ENCODE measurements at places on chromosomes 3 and 15. TPM values are rescaled to one million over a fixed set of nuclear protein-coding genes. Genes with fewer than 3 reads are reported as not detected.

GRCh38 chr3:112778353-112778948 is 68.2 kb downstream of the CD200R1L start:
- peak; percentile 33 for DNase-seq

DNA sequence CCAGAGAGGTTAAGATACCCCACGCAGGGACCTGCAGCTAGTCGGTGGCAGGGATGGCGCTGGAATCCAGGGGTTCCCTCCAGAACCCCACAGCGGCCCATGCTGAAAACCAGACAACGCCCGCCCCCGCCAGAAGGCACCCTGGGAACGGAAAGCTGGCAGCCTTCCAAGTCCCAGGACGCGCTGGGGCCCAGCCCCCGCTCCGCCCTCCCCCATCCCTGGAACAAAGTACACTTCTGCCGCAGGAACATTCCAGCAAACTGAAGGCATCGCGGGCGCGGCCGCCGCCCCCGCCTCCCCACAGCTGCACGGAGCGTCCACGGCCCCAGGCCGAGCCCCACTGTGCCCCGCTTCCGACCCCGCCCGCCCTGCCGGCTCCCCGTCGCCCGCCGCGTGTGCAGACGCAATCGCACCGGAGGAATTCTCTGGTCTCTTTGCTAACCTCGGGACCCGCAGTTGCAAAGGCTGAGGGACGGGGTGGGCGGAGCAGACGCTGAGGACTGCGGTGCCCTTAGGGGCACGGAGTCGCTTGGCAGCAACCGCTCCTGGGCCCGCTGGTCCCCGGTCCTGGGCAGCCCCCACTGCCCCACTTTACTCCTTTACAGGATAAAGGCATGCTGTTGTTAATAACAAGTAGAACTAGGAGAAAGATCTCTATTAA is 44.8 kb upstream of the RNU6-1 start:
- DNase-seq, result peak; percentile 61

DNA sequence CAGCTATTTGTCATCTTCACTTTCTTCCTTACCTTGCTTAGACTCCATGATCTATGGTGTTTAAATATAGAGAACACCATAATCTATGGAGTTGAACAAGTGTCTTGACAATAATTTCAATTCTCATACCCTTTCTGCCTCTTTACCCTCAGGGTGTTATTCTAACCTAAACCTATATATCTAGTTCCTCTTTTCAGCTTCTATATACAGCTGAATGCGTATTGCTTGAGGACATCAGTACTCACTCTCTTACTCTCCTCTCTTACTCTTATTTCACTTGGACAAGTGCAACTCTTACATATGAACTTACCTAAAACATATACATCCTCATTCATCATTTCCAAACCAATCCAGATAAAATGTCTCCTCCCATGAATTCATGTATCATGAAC is 187.1 kb downstream of the RAP2B start:
- DNase-seq, result no peak

GRCh38 chr3:162200836-162201235 is 704.2 kb downstream of the OTOL1 start:
- DNase-seq, result no peak

DNA sequence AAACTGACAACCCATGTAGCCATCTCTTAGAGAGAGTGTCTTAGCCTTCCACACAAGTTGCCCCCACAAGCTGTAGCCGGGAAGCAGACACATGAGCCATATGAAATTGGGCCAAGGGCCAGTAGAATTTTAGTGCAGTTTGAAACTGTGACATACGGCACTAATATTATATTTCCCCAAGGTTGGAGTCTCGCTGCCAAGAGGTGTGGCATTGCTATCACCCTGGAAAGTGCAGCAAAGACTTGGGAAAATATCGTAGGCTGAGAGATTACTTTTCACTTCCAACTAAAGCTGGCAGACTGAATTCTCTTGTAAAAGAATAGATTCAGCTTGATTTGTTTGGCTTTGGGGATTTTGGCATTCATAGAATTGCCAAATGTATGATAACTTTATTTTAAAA is 89.2 kb downstream of the ECT2 start:
- no peak for DNase-seq

PPP2R3A gene
- 10.2 TPM for total RNA-seq

ARPC4 gene
- 203 TPM for total RNA-seq

All from Daoy (cell line).